Amniotic epithelial cell (primary cell): ENCODE measurements at places on chromosomes 12 and 14.
A peak's percentile ranks its signal among the peaks of the same experiment; 100 is the strongest.

DNA sequence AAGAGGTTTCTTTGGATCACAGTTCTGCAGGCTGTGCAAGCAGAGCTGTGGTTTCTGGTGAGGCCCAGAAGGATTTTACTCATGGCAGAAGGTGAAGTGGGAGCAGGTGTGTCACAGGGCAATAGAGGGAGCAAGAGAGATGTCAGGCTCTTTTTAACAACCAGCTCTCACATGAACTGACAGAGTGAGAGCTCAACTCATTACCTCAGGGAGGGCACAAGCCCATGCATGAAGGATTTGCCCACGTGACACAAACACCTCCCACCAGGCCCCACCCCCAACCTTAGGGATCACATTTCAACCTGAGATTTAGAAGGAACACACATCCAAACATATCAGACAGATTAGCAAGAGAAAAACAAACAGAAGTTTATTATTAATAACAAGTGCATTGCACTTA, 470.4 kb downstream of the GALC start:
- DNase-seq, result no peak

- no peak for DNase-seq
Observed at GRCh38 chr14:36426836-36427235, 93.2 kb downstream of the NKX2-1 start.

- DNase-seq, result peak; percentile 20
Observed at GRCh38 chr12:15268309-15268708, 47.1 kb upstream of the RERG start.

DNA sequence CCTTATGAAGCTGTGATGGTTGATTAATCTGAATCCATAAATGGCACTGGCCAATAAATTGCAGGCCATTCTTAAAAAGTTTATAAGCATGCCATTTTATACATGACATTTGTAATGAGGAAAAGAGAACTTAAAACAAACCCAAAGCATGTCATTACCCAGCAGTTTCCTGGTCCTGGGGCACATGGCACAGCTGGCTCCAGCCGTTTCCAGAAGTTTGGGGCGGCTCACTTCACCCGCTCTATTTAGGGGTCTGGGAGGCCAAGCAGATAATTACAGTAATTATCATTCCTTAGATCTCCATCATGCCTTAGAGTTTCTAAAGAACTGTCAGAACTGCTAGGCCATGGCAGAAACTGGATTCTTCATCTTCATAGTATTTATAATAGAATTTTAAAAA, 6.4 kb downstream of the ADGRD1 start:
- no peak for DNase-seq

DNA sequence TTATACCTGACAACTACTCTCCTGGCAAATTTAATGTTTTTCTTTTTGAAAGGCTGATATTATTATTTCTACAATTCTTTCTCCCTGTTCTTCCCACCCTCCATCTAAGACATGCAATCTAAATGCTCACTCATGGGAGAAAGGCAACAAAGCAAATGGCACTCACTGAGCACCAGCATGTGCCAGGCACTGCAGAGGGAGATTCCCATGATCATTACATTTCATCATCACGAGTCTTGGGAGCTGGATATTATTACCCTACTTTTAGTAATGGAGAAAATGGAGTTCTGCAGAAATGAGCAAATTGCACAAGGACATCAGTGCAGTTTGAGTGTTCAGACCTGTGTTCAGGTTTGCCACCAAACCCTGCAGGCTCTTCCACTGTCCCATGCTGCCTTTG, 27.9 kb downstream of the PPM1H start:
- DNase-seq, result peak; percentile 34

DNA sequence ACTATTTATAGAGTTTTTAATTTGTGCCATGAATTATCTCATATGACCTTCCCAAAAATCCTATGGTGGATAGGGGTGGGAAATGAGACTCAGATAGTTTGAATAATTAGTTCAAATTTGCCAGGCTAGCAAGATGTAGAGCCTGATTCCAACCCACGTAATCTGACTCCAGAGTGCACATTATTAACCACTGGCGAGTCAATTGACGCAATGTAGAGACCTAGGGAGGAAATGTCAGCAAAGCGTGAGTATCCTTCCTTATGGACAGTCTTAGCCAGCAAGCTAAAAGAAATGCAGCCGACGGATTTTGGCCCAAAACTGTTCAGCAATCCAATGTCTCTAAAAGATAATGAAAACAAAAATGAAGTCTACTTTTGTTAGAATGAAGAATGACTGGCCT, 193.3 kb upstream of the KRR1 start:
- DNase-seq, result peak; percentile 53

DNA sequence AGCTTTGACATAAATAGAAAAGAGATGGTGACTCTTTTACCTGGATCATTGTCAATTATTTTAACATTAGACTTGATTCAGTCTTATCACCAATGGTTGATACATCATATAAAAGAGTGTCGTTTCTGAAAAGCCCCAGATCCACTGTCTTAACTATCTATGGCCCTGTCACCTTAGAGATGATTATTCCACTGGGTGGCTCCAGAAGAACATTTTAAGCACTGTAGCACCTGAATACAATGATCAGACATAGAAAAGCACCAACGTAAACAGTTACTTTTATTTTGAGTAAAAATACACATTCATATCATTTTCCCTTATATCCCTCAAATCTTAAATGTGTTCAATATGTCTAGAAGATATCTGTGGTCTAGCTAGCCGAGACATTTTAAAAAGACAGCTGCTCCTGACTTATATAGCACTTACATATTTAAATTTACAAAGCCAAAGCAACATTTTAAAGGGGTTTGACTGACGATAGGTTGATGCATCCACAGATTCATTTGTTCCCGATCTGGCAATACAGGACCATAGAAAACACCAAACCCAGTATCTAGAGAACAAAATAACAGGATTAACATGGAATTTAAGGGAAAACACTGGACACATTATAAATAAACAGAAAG, 32.9 kb downstream of the TSPAN8 start:
- no peak for DNase-seq

DNA sequence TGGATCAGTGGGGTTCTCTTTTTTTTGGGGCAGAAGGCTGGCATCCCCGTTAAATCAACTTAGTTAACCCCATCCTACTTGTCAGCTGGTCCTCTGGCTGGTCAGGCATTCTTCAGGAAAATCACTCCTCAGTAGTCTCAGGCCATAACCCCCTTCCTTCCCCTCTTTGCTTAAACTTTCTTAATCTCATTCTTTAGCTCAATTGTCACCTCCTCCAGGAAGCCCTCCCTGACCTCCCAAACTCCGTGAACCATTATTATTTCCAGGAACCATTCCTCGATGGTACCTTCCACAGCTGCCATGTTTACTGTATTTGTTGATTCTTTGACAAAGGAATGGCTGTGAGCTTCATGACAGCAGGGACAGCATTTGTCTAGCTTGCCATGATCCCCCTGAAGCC, 72.5 kb upstream of the FBXO21 start:
- DNase-seq, result no peak

DNA sequence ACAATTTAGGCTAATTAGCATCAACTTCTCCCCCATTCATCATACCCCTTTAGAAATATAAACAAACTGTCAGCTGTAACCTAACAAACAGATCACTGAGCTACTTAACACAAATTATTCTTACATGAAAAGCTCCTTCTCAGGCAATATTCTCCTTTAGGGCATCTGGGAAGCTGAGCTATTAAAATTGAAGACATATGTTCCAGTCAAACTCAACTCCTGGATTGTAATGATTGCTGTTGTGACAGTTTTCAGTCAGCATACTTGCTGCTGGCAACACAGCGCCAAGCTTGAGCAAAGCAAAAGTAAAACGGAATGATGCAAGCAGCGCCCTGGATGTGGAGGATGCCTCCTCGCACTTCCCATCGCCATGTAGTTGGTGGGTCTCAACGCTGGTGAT, 82.4 kb downstream of the SLC25A21 start:
- DNase-seq, result no peak

DNA sequence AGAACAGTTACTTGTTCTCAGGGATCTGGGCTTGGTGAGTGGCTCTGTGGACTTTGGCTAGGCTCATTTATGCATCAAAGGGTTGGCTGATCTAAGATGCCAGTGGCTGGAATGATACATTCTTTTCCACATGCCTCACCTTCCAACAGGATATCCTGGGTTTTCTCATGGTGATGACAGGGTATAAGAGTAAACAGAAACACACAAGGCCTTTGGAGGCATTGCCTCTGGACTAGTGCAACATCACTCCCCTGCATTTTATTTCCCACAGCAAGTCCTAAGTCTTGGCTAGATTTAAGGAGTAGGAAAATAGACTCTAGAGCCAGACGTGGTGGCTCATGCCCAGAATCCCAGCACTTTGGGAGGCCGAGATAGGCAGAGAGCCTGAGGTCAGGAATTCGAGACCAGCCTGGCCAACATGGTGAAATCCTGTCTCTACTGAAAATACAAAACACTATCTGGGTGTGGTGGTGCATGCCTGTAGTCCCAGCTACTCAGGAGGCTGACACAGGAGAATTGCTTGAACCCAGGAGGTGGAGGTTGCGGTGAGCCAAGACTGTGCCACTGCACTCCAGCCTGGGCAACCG, 47.9 kb downstream of the RPH3A start:
- peak; percentile 94 for DNase-seq
